Right lung (tissue), 10 donors: ENCODE measurements at places on chromosomes 6 and 20.

- no peak for DNase-seq
Observed at GRCh38 chr6:68427630-68428029, 207.5 kb upstream of the ADGRB3 start.

- no peak for DNase-seq
Observed at GRCh38 chr6:1763404-1763803, 153.7 kb downstream of the FOXC1 start.

- DNase-seq, result no peak
Observed at GRCh38 chr20:20188647-20189046, 136.3 kb downstream of the CFAP61 start.

GRCh38 chr6:167267921-167268401 lies 23.2 kb upstream of the UNC93A start:
- DNase-seq, result no peak

- DNase-seq, result peak; percentile 29
Observed at GRCh38 chr6:129370268-129370916, 339.6 kb downstream of the ARHGAP18 start.

DNA sequence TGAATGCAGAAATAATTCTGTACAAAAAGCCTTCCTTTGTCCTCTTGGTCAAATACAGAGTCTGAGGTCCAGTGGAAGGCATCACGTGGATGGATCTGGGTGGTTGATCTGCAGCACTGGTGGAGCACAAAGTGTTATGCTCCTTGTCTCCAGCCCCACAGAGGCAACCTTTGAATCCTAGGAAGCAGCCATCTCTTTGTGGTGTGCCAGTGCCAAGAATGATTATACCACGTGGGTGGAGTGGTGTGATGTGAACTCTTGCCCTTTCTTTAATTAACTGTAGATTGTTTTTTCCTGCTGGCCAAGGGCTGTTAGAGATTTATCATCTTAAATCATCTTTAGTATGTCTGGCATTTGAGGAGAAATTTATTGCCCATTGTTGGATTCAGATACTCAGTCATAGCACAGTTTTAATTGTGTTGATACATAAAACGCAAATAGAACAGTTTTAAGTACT lies 31.1 kb downstream of the NCOA7 start:
- DNase-seq, result no peak

DNA sequence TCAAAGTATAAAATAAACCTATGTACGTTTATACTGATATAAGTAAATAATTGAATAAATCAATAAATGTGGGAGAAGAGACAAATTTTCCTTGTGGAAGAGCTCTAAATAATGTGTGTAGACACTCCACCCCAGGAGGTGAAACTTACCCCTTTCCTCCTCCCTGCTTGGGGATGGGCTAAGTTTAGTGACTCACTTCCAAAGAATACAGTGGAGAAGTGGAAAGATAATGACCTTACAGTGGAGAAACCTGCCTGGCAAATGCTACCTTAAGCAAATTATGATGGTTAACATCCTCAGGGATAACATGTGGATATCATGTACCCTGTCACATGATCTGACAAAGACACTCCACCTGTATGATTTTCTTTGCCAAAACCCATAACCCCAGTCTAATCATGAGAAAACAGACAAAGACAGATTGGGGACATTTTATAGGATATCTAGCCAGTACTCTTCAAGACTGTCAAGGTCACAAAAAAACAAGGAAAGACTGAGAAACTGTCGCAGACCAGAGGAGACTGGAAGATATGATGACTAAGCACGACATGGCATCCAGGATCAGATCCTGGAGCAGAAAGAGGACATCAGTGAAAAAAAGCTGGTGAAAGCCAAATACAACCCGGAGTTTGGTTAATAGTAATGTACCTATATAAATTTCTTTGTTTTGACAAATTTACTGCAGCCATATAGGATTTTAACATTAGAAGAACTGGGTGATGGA lies 195.5 kb upstream of the PRDM1 start:
- no peak for DNase-seq

- peak; percentile 56 for DNase-seq
Observed at GRCh38 chr6:10555625-10556309, 34.6 kb downstream of the GCNT2 start.

- no peak for DNase-seq
Observed at GRCh38 chr6:46325561-46326530, 155.1 kb upstream of the ENPP5 start.
